Uterus (tissue), 4 donors: ENCODE measurements at places on chromosomes 3 and 15.

DNA sequence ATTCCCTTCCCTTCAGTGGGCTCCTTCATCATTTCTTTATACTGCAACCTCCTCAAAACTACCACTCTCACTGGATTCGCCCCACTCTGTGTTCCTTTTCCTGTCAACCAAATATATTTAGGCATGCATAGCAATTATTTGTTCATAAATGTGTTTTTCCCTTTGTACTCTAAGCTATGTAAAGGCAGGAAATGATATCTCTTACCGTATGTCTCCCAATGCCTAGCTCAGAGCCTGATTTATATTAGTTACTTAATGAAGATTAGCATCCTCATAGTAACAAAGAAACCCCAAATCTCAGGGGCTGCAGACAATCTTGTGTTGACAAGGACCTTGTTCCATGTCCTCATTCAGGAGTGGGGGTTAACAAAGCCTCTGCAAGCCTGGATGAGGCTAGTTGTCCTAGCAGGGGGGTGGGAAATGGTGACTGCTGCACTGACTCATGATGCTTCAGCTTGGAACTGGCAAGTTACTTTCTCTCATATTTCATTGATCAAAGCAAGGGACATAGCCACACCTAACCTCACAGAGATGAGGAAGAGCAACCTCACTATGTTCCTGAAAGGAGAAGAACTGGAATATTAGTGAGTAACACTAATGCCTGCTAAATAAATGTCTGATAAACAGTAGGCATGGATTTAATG, 15.2 kb downstream of the PHLDB2 start:
- H3K27me3 ChIP-seq, result no peaks in the 10 kb centered on the region
- H3K27ac ChIP-seq, result no peak overlapping the region
- DNase-seq, result no peak
- H3K36me3 ChIP-seq, result no peaks in the 10 kb centered on the region
- no peak overlapping the region for H3K4me3 ChIP-seq

DNA sequence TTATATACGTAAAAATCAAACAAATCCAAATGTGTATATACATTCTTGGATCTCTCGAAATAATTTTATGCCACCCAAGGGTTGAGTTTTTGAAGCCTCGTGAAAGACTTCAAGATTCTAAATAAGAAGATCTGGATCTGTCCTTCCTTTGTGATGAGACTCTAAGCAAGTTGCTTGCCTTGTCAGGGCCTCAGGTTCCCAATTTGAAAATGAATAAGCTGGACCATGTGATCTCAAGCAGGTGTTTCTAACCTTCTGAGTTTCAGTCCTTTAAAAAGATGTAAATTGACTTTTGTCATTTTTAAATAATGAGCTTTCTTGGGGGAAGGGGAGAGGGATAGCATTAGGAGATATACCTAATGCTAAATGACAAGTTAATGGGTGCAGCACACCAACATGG, 137.1 kb downstream of the P3H2 start:
- H3K36me3 ChIP-seq, result no peaks in the 10 kb centered on the region
- no peak overlapping the region for H3K4me3 ChIP-seq
- no peak overlapping the region for H3K27ac ChIP-seq
- no peaks in the 10 kb centered on the region for H3K27me3 ChIP-seq

DNA sequence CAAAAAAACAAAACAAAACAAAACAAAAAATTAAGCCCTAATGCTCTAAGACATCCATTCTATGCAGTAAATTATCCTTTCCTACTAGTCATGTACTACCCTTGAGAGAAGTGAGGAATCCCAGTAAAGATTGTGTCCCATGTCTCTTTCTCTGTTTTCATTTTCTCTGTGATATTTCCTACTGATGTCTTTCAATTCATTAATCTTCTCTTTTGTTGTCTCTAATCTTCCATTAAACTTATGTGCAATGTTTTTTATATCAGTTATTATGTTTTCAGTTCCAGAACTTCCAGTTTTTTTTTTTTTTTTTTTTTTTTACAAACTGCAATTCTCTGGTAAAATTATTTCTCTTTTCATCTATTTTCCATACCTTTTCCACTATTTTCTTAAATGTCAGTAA, 44.1 kb upstream of the SLC12A8 start:
- H3K27me3 ChIP-seq, result no peaks in the 10 kb centered on the region
- DNase-seq, result no peak
- H3K36me3 ChIP-seq, result no peaks in the 10 kb centered on the region

DNA sequence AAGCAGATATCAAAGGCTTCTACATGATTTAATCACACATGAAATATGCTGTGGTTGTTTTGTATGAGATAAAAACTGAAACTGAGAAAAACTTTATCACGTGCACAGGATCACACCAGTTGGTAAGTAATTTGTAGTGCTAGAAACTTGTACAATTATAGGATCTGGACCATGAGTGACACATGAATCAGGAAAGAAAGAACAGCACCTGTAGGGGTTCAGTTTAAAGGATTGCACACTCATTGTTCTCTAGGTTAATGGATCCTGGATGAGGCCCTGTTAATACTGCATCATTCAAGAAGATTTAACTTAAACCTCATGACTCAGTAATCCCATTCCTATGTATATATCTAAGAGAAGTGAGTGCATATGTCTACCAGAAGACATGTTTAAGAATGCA, 87.9 kb downstream of the STT3B start:
- no peaks in the 10 kb centered on the region for H3K36me3 ChIP-seq
- H3K27ac ChIP-seq, result no peak overlapping the region
- no peaks in the 10 kb centered on the region for H3K27me3 ChIP-seq
- H3K4me1 ChIP-seq, result no peaks in the 10 kb centered on the region
- H3K4me3 ChIP-seq, result no peak overlapping the region
- no peak for DNase-seq

DNA sequence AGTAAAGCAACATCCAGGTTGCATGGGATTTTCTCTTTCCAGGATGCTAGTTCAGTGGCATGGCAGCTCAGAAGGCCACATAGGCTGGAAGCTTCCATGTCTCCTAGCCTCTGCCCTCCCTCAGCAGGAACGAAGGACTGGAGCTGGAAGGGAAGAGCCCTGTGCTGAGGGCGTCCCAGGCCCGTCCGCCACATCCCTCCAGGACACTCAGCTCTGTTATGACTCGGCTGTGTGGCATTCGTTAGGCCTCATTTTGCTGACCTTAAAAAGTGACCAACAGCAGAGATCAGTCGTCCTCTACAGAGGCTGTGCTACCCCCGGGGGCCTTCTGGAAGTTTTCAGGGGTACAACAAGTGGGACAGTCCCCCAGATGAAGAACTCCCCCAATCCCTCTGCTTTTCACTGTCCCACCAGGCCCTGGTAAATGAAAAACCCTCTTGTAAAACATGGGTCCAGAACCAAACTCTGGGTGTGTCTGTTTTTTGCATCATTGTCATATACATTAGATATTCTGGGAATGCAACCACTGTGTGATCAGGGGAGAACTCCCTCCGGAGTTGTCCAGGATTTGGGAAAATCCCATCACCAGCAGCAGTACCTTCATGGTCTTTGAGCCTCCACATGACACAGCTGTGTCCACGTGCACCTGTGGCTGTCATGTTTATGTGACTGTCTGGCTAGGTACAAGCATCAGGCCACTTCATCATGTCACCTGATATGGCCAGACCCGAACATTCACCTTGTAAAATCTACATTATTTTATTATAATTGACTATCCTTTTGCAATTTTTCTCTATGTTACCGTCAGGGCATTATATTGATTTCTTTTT, 149.9 kb downstream of the OR4M2 start:
- no peaks in the 10 kb centered on the region for H3K36me3 ChIP-seq
- no peak overlapping the region for H3K4me3 ChIP-seq
- no peak overlapping the region for H3K27ac ChIP-seq
- H3K27me3 ChIP-seq, result no peaks in the 10 kb centered on the region
- no peak for DNase-seq

GRCh38 chr3:44223299-44223698, 18.4 kb upstream of the TOPAZ1 start:
- H3K27ac ChIP-seq, result no peak overlapping the region
- no peaks in the 10 kb centered on the region for H3K27me3 ChIP-seq
- H3K4me1 ChIP-seq, result no peaks in the 10 kb centered on the region

DNA sequence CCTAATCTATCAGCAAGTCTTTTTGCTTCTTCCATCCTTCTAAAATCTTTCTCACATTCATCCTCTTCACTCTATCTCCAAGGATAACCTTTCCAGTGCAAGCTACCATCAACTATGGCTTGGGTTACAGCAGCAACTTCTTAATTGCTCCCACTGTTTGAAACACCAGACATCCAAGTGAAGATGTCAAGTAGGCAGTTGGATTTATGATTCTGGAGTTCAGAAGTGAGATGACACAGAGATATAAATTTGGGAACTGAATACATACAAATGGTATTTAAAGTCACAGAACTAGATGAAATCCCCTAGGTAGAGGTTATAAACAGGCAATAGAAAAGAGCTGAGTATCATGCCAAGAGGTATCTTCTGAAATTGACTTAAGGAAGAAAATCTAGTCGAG, 3.7 kb downstream of the UBR1 start:
- no peaks in the 10 kb centered on the region for H3K27me3 ChIP-seq
- no peak overlapping the region for H3K4me3 ChIP-seq
- H3K27ac ChIP-seq, result no peak overlapping the region
- no peak for DNase-seq
- no peaks in the 10 kb centered on the region for H3K4me1 ChIP-seq

DNA sequence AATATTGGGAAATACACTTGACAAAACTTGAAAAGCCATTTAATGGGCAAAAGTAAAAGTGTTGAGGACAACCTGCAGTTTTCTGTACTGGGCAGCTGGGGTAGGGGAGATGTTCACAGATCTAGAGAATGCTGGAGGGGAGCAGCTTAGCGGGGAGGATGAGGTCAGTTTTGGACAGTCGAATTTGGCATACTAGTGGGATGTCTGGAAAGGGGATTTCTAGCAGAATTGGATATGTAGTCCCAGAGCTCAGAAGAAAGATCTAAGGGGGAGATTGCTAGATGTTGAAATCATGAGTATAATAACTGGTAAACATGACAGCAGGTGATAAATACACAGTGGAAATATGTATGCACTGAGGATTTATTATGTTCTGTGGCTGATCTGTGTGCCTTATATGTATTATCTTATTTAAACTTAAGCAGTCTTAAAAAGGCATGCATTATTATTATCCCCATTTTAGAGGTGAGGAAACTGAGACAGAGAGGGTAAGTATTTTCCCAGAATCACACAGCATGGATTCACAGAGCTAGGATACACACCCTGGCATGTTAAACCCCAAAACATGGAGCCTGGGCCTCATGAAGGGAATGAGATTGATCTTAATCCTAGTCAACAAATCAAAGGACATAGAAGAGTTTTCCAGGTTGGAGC, 42.7 kb downstream of the TLNRD1 start:
- no peaks in the 10 kb centered on the region for H3K36me3 ChIP-seq
- H3K4me3 ChIP-seq, result no peak overlapping the region
- H3K27me3 ChIP-seq, result no peaks in the 10 kb centered on the region
- DNase-seq, result no peak

DNA sequence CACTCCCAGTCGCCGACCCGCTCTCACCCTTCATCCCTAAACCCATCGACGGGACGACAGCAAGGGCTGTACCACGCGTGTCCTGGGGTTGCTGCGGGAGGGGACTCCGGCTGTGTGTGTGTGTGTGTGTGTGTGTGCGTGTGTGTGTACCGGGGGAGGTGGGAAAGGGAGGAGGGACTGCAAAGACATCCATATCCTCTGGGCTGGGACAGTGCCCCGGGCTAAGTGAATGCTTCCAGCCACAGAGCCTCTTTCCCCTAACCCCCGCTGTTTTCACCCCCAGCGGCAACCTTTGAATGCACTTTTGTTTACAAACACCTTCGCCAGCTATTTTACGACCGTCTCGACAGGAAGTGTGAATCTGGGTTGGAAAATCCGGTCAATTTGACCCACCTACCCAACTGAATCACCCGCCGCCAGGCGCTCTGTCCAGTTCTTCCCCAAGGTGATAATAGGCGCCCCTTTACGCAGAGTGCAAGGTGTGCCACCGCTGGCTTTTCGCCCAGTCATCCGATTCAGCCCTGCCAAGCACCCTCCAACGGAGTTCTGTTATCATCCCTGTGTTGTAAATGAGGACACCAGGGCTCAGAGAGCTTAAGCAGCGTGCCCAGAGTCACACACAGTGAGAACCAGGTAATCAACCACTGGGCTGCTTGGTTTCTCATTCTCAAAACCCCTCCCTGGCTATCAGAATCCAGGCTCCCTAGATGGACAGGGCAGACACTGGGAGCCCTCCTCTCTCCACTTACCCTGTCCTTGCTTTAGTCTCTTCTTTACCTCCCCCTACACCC, 739 bp upstream of the AMOTL2 start:
- DNase-seq, result peak; percentile 60
- H3K27ac ChIP-seq, result peak overlapping the region; percentile 97
- peaks cover 21% of the 10 kb centered on the region for H3K4me1 ChIP-seq
- no peaks in the 10 kb centered on the region for H3K36me3 ChIP-seq

DNA sequence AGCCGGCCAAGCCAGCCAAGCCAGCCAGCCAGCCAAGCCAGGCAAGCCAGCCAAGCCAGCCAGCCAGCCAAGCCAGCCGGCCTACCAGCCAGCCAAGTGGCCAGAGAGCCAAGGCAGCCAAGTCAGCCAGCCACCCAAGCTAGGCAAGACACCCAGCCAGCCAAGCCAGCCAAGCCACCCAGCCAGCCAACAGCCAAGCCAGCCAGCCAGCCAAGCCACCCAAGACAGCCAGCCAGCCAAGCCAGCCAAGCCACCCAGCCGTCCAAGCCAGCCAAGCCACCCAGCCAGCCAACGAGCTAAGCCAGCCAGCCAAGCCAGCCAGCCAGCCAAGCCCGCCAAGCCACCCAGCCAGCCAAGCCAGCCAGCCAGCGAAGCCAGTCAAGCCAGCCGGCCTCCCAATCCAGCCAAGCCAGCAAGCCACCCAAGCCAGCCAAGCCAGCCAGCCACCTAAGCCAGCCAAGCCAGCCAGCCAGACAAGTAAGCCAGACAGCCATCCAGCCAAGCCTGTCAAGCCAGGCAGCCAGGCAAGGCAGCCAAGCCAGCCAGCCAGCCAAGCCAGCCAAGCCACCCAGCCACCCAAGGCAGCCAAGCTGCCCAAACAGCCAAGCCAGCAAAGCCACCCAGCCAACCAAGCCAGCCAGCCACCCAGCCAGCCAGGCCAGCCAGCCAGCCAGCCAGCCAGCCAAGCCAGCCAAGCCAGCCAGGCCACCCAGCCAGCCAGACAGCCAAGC, 200.5 kb downstream of the GOLGA6L6 start:
- H3K36me3 ChIP-seq, result no peaks in the 10 kb centered on the region
- no peaks in the 10 kb centered on the region for H3K27me3 ChIP-seq
- no peaks in the 10 kb centered on the region for H3K4me1 ChIP-seq

- H3K27me3 ChIP-seq, result no peaks in the 10 kb centered on the region
- no peak overlapping the region for H3K27ac ChIP-seq
- H3K4me3 ChIP-seq, result no peak overlapping the region
- H3K36me3 ChIP-seq, result no peaks in the 10 kb centered on the region
- H3K4me1 ChIP-seq, result no peaks in the 10 kb centered on the region
Observed at GRCh38 chr3:55532806-55533205, 45.7 kb upstream of the WNT5A start.
